ENCODE measurements at places on chromosomes 16 and 17. TPM values are rescaled to one million over a fixed set of nuclear protein-coding genes. Genes with fewer than 3 reads are reported as not detected.

- DNase-seq, result no peak
Observed at GRCh38 chr16:70736465-70737376, 50.9 kb upstream of the MTSS2 start.

SLC13A2 gene
- not detected for total RNA-seq

DNA sequence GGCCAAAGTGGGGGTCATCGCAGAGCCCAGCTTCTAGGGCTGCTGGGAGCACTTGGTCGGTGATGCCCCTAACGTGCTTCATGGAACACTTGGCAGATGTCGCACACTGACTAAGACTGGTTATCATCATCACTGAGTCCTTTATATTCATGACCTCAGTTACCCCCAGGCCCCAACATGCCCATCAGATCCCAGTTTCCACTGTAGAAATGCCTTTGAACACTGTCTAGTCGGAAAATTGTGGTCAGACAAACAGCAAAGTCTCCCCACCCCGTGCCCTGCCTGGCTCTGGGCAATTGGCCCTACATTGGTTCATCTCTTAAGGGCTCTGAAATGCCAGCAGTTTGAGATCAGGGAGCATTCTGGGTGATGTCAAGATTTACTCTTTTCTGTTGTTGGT is 51.3 kb downstream of the NKD1 start:
- DNase-seq, result no peak

ZSWIM7 gene
- 24.3 TPM for total RNA-seq

DNA sequence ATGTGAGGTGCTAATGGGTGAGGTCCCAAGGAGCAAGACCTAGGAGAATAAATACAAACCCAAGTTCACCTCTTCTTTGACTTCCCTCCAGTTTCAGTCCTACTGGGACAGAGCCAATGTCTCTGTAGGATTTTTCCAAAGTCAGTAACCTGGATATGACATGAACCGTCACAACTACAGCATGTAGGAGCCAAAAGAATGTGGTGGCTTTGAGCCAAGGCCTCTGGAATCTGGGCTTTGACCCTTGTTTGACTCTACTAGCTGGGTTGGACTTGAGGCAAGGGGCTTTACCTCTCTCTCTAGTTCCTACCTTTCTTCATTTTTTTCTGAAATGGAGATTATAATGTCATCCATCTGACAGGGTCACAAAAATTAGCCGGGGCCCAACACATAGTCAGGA is 91.4 kb downstream of the CACNG3 start:
- no peak for DNase-seq

- no peak for DNase-seq
Observed at GRCh38 chr16:1551166-1551565, 17.7 kb downstream of the TMEM204 start.

GRCh38 chr17:36978810-36979564 is 30.2 kb downstream of the AATF start:
- no peak for DNase-seq

ALDOC gene
- total RNA-seq, result 23.8 TPM

MT1A gene
- total RNA-seq, result 16.4 TPM

DNA sequence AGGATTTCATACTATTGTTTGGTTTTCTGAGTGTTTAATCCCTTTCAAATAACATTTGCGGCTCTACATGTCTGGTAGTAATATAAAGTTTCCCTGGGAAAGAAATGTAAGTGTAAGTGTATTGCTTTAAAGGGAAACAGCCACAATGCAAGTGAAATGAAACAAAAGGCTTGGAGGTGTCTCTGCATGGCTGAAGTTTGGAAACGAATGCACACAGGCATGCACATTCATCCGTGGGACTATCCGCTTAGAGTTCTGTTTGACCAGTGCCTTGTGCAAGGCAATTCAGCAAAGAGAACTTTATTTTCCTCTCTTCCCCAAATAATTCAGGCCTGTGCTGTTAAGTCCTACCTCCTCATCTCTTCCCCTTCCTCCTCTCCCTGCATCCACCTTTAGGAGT is 56.1 kb upstream of the MRTFB start:
- no peak for DNase-seq

GRCh38 chr16:3089717-3090592 is 9.1 kb downstream of the ZSCAN10 start:
- no peak for DNase-seq

DNA sequence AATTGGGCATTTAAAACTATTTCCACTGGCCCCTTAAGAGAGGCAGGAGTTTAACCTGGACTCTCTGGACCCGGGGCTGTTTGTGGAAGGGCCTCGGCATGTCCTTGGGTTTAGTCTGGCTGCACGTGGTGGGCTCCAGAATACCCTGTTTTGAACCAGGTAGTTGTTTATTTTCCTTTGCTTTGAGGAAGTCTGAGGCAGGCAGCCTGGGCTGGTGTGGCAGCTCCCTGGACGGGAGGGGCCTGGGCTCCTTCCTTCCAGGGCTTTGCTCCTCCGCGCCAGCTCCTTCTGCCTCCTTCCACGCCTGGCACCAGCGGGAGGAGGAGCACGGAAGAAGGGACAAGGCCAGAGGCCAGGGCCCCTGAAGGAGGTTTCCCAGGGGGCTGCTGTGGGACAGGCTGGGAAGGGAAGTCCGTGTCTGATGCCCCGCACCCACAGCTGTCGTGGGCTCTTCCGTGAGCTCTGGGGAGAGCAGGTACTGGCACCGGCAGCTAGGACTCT is 15.5 kb downstream of the BANP start:
- no peak for DNase-seq

- DNase-seq, result no peak
Observed at GRCh38 chr17:63279498-63280230, 166.4 kb downstream of the CYB561 start.

MCRIP1 gene
- 148 TPM for total RNA-seq

TEKT1 gene
- not detected for total RNA-seq

GRCh38 chr17:9842057-9842758 is 16.5 kb downstream of the GLP2R start:
- DNase-seq, result no peak

- no peak for DNase-seq
Observed at GRCh38 chr16:67028167-67028695, 718 bp upstream of the CBFB start.

MYCBPAP gene
- 0.23 TPM for total RNA-seq

CCL17 gene
- total RNA-seq, result not detected

GRCh38 chr17:17474341-17474740 is 2.5 kb upstream of the MED9 start:
- no peak for DNase-seq

DNA sequence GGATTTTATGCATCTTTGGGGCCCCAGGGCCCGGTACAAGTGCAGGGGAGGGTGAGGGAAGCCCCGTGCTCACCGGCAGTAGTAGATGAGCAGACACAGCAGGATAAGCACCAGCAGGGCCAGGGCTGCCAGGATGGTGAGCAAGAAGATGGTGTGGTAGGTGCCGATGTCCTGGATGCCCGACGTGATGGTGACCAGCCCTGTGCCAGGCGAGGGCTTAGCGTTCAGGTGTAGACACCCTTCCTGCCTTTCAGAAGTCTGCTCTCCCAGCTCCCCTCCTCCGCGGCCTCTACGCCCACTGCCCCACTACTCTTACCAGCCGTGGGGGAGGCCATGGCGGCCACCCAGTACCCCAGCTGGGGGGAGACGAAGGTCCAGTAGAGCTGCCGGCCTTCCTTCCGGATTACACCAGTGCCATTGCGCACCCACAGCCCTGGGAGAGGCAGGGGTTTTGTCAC is 8.0 kb downstream of the FAM171A2 start:
- DNase-seq, result no peak

GRCh38 chr16:23320693-23321092 is 18.6 kb downstream of the SCNN1B start:
- DNase-seq, result no peak

- DNase-seq, result no peak
Observed at GRCh38 chr16:12900599-12901203, 697 bp upstream of the SHISA9 start.

RNF157 gene
- 0.58 TPM for total RNA-seq

DNA sequence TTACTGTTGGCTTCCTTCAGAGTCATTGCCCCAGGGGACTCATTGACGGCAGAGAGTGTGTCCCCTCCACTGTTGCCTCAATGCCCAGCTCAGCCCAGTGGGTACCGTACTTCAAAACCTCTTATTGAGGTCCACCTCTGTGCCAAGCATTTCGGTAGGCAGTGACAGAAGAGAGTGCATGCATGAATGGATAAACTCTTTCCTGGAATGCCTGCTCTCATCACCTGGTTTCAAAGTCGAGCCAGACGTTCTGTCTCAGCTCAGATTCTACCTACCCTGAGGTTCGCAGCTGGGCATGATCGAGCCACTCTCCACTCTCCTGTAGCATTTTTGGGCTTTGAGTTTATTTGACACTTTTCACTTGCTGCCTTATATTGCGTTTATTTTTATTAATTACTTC is 647.0 kb downstream of the MAF start:
- no peak for DNase-seq

NXPH3 gene
- 0.63 TPM for total RNA-seq

DNA sequence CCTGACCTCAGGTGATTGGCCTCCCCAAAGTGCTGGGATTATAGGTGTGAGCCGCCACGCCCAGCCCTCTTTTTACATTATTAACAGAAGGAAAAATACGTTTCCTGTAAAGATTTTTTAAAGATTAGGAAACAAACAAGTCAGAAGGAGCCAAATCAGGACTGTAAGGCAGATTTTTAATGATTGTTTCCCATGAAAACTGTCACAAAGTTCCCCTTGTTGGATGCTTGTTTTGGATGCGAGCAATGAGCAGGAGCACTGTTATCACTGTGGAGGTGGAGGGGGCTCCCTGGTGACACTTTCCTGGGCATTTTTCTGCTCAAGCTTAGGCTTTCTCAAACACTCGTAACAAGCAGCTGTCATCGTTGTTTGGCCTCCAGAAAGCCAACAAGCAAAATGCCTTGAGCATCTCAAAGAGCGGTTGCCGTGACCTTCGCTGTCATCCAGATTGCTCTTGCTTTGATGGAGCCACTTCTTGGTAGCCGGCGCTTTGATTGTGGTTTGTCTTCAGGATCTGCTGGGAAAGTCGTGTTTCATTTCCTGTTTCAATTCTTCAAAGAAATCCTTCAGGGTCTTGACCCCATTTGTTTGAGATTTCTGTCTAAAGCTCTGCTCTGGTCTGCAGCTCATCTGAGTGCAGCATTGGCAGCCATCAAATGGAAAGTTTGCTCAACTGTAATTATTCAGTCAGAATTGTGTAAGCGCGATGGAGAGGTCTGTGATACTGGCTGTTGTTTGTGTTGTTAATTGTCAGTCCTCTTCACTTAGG is 128.7 kb downstream of the RPTOR start:
- DNase-seq, result no peak

DNA sequence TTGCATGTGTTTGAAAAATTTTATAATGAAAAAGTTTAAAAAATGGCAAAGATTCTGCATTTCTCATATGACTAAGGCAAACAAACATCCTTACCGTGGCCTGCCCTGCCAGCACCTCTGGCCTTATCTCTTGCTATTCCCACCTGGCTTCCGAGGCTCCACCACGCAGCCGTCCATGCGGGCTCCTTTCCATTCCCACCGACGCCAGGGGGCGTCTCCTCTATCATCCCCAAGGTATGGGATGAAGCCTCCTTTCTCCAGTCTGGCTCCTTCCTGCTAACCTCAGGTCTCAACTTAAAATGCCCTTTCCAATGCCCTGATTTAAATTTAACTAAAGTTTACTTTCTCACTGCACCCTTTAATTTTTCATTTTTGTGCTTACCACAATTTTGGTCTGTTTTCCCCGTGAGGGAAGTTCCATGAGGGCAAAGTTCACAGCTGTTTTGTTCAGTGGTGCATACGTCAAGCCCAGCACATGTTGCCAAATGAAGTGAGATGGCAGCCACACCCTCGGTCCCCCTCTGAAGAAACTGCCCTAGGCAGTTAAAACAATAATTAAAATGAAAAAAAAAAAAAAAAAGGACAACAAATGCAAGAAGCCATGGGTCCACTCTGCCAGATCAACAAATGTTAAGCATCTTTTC is 13.3 kb upstream of the SDK2 start:
- no peak for DNase-seq

C16orf92 gene
- not detected for total RNA-seq

DNA sequence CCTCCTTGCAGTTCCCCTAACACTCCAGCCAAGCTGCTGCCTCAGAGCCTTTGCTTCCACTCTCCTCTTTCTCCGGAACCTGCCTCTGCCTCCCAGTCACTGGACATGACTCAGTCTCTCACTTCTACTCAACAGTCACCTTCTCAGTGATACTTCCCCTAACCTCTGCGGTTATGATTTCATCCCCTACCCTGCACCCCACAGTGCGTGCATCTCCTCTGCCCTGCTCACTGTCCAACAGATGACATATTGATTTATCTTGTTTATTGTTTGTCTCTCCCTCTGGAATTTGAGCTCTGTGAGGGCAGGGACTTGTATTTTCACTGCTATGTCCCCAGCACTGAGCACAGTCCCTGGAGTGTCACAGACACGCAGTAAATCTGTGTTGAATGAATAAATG is 100.7 kb downstream of the CYLD start:
- DNase-seq, result no peak

All from glomerular endothelial cell (primary cell).